ENCODE measurements at places on chromosomes 3 and 15.

GRCh38 chr3:105354429-105354828 is 12.3 kb upstream of the ALCAM start:
- DNase-seq: no peak

DNA sequence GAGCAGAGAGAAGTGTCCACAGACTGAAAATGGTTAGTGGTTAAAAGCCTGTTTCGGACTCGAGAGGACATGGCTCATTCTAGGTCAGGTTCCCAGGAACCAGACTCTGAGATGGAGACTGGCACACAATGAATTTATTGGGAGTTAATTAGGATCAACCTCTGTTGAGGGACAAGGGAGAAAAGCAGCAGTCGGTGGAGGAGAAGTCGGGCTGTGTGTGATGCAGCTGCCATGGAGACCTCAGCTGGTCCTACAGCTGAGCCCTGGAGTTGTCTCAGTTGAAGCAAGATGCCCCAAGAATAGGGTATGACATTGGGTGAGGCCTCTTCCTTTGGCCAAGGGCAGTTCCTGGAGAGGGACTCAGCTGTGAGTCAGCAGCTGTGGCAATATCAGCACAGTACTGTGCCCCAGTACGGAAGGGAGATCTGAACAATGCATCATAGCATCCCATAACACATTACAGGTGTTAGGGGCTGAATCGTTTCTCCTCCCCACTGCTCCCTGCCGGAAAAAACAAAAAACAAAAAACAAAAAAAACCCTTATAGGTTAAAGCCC is 105.4 kb downstream of the ABHD5 start:
- no peak for DNase-seq

DNA sequence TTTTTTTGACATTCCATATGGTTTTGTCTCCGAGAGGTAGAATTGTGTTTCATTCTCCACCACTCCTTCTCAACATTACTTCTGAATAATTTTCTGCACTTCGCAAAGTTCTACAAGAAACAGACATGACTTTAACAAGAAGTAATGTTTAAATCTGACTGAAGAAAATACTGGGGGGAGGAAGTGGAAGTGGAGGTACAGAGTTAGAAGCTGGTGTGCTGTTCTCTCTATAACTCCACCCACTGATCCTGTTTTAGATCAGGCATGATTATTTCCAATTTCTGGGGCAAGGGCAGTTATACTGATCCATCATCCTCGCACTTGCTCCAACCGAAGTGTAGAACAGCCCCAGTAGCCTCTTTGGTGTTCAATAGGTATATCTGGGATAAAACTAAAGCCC is 9.2 kb upstream of the MCCC1 start:
- no peak for DNase-seq

DNA sequence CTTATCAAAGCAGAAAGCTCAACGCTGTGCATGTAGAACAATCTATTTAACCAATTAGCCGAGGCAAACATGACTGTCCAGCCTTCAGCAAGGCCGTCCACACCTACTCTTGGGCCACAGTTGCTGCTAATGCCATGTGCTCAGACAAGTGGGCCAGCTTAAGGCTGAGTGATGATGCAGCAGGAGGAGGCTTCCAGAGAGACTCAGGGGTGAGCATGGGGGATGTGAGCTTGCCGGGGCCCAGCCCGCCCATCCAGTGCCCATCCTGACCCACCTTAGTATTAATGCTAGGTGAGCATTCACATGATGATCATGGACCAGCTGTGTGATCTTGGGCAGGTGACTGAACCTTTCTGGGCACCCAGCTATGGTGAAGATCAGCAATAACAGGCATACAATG is 150.1 kb downstream of the TPRA1 start:
- DNase-seq: no peak

GRCh38 chr3:10563396-10563795 is 58.0 kb upstream of the ATP2B2 start:
- no peak for DNase-seq
